ENCODE measurements at places on chromosomes 3 and 15. TPM values are rescaled to one million over a fixed set of nuclear protein-coding genes. Genes with fewer than 3 reads are reported as not detected.

GRCh38 chr3:128012050-128012449, 40.2 kb upstream of the SEC61A1 start:
- DNase-seq, result no peak

GRCh38 chr3:117928836-117929235, 1105.8 kb downstream of the IGSF11 start:
- no peak for DNase-seq

DNA sequence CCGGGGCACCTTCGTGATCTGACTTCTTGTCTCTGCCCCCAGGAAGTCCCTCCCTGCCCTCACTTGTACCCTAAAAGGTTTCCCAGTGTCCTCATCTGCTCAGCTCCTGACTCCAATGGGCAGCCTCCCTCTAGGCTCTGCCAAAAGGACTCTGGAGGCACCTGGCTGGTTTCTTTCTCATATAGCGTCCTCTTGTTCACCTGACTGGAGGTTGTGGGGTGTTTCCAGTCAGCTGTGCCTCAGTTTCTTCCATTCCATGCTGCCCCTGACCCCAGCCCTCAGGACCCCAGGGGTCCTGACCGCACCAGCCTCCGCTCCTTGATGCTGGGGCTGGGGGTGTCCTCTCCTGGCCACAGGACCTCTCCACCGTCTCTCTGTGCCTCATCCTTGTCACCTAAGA, 2.5 kb downstream of the PRR23E start:
- no peak for DNase-seq

DNA sequence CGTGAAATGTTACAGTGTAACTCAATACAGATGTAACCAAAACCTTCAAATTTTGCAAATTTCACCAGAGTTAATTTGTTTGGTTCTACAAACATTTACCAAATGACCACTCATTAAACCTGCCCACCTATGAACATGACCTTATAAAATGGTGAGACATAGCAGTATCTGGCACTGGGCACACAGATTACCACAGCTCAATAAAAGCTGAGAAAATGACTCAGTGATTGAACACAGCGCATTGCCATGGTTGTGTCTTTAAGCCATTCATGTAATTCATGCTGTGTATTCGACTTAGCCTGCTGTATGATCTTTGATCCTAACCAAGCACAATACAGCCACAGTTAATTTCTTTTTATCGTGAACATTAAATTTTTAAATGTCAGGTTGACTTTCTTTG, 11.3 kb downstream of the PPARG start:
- peak; percentile 50 for DNase-seq

DNA sequence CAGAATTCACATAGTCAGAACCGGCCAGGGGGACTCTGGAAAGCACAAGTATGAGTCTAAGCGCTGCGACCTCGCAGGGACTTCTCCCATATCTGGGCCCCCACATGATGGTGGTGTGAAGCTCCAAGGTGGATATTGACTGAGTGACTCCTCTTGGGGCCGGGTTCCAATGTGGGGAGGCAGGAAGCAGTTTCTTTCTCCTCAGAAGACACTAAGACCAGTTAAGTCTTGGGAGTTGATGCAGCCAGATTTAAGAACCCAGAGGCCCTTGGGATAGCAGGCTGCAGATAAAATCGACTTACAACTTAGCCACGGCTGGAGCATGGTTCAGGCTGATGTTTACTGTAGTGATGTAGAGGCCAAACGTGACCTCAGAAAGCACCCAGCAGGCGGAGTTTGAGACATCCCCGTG, 55.4 kb upstream of the KLF13 start:
- DNase-seq, result no peak

GRCh38 chr15:38192496-38192895, 60.1 kb upstream of the SPRED1 start:
- no peak for DNase-seq

DNA sequence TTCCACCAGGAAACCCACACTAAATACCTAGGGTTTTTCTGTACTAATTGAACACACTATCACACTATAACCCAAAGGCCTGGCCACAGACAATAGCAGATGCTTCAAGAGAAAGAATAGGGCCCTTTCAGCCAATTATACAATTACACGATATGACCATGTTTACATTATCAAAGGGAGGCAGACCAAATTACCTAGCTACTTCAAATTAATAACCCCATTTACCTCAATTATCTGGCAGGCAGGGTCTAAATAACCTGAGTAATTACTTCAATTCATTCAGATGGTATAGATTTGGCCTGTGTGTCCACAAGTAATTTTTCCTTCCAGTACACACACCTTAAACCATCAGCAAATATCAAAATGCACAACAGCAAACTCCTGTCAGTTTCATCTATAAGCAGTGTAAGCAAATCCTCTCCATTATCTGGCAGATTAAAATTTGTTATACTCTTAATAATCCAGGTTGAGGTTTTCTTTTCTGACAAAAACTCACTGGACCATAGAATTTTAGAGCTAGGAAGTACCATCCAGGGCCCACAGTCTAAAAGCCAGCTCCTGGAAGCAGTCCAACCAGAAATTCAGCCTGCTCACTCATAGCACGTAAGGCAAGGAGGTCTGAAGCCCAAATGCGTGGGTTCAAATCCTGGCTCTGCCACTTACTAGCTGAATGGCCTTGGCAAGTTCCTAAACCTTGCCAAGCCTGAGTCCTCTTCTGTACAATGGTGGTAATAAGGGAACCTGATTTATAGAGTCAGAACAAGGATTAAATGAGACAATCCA, 51.8 kb downstream of the RFTN1 start:
- no peak for DNase-seq

GRCh38 chr3:175308097-175308496, 449.0 kb downstream of the NAALADL2 start:
- DNase-seq, result no peak

- no peak for DNase-seq
Observed at GRCh38 chr3:64593350-64593749, 94.5 kb downstream of the ADAMTS9 start.

- no peak for DNase-seq
Observed at GRCh38 chr3:27479806-27480543, 4.2 kb downstream of the SLC4A7 start.

DNA sequence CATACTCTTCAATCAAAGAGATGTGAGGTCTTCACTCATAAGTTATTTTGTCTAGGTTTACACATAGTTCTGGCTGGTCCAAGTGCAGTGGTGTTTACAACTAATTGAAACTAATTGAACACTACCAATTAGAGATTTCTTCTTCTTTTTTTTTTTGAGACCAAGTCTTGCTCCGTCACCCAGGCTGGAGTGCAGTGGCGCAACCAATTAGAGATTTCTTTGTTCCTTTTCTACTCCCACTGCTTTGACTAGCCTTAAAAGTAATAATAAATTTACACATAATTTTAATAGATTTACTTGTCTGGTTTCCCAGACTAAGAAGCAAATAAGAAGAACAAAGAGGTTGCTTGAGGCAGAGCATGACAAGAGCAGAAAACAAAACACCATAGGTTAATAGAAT, 6.7 kb upstream of the DENND6A start:
- DNase-seq, result no peak

GRCh38 chr3:66242788-66243464, 22.1 kb downstream of the SLC25A26 start:
- no peak for DNase-seq

DNA sequence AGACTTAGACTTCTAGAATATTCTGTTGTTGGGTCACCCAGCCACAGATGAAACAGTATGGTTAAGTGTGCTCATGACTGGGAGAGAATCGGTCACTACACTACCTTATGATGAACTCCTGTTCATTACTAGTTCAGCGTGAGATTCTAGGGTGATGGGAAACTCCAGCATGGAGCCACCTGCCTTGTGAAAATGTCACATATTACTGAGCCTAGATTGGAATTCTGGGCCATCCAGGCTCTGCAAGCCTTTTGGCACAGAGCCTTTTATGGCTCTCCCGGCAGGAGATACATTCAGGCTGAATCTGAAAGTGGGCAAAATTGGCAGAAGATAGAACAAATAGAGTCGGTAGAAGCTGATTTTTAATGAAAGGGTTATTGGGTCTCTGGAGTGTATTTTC, 19.0 kb downstream of the NANOGP8 start:
- DNase-seq, result no peak

- DNase-seq, result no peak
Observed at GRCh38 chr3:152964911-152965609, 130.1 kb downstream of the P2RY1 start.

The MESP2 gene
- total RNA-seq, result not detected

The CCR8 gene
- not detected for total RNA-seq

The APOD gene
- not detected for total RNA-seq

The CHRD gene
- total RNA-seq, result 0.03 TPM

The GOLGA6L6 gene
- total RNA-seq, result not detected

The STARD9 gene
- 0.10 TPM for total RNA-seq

The CTXN2 gene
- not detected for total RNA-seq

The CYP19A1 gene
- 0.69 TPM for total RNA-seq
